Esophagus muscularis mucosa (tissue), 4 donors: ENCODE measurements at places on chromosomes 5 and 9. TPM values are rescaled to one million over a fixed set of nuclear protein-coding genes. Genes with fewer than 3 reads are reported as not detected.
A peak's percentile ranks its signal among the peaks of the same experiment; 100 is the strongest.

DNA sequence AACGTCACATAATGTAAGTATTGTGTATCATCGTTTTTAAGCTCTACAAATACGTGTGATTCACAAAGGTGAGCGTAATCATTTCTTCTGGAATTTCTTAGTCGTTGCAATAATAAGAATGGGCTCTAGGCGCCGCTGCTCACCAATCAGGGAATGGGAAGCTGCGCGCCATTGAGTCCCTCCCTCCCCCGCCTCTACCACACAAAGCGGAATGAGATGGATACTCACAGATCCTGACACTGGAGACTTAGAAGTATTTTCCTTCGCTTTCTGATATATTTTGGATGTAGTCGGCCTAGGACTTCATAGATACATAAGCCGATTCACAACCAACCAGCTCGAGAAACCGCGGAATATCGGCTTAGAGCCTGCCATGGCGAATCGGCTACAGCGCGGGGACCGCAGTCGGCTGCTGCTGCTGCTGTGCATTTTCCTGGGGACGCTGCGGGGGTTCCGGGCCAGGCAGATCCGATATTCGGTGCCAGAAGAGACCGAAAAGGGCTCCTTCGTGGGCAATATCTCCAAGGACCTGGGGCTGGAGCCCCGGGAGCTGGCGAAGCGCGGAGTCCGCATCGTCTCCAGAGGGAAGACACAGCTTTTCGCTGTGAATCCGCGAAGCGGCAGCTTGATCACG is at the start of gene PCDHGA11:
PCDHGA11 (plus strand) TSS at position 197 of the 634 bp plus-strand sequence; CDS start at position 374, 177 bp downstream.
- H3K27me3 ChIP-seq = no peaks in the 10 kb centered on the region
- peak; percentile 90 for DNase-seq
- H3K4me3 ChIP-seq = peak within 1 kb of the TSS; percentile 47
- H3K4me1 ChIP-seq = peaks cover 10% of the 10 kb centered on the region

GRCh38 chr5:55484531-55484930 is 50.2 kb downstream of the PLPP1 start:
- peaks cover 17% of the 10 kb centered on the region for H3K4me1 ChIP-seq
- H3K27me3 ChIP-seq = no peaks in the 10 kb centered on the region
- no peak overlapping the region for H3K4me3 ChIP-seq
- peaks cover 33% of the 10 kb centered on the region for H3K36me3 ChIP-seq
- no peak overlapping the region for H3K27ac ChIP-seq
- no peak for DNase-seq

GRCh38 chr5:112935675-112936074 is 13.6 kb upstream of the REEP5 start:
- DNase-seq = no peak
- H3K27me3 ChIP-seq = no peaks in the 10 kb centered on the region
- H3K36me3 ChIP-seq = no peaks in the 10 kb centered on the region
- H3K4me3 ChIP-seq = no peak overlapping the region

DNA sequence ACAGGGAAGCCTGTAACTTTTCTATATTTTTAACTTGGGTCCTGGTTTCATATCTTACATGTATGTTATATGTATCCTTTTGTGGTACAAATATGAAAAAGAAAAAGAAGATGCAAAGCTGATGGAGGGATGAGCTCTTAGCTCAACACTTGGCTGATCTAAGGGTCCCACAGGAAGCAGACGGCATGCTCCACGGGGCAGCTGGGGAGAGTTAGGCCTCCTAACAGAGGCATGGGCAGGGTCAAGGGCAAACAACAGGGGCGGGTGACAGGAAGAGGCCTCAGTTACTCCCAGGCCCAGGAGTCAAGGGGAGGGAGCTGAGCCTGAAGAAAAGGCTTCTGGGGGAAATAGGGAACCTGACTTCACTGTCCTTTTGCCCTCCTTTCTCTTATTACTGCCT is 287.2 kb downstream of the ZSWIM6 start:
- no peaks in the 10 kb centered on the region for H3K36me3 ChIP-seq
- H3K27ac ChIP-seq = peak overlapping the region; percentile 61
- no peaks in the 10 kb centered on the region for H3K27me3 ChIP-seq
- H3K4me3 ChIP-seq = no peak overlapping the region
- no peak for DNase-seq

GRCh38 chr5:60277941-60278340 is 384.4 kb upstream of the PDE4D start:
- H3K36me3 ChIP-seq = no peaks in the 10 kb centered on the region
- peaks cover 11% of the 10 kb centered on the region for H3K4me1 ChIP-seq
- no peaks in the 10 kb centered on the region for H3K27me3 ChIP-seq
- no peak overlapping the region for H3K4me3 ChIP-seq
- no peak overlapping the region for H3K27ac ChIP-seq

GRCh38 chr5:72282878-72283277 is 37.2 kb downstream of the MRPS27 start:
- no peak for DNase-seq
- peaks cover 8% of the 10 kb centered on the region for H3K4me1 ChIP-seq
- H3K27me3 ChIP-seq = no peaks in the 10 kb centered on the region
- H3K36me3 ChIP-seq = no peaks in the 10 kb centered on the region
- no peak overlapping the region for H3K4me3 ChIP-seq

DNA sequence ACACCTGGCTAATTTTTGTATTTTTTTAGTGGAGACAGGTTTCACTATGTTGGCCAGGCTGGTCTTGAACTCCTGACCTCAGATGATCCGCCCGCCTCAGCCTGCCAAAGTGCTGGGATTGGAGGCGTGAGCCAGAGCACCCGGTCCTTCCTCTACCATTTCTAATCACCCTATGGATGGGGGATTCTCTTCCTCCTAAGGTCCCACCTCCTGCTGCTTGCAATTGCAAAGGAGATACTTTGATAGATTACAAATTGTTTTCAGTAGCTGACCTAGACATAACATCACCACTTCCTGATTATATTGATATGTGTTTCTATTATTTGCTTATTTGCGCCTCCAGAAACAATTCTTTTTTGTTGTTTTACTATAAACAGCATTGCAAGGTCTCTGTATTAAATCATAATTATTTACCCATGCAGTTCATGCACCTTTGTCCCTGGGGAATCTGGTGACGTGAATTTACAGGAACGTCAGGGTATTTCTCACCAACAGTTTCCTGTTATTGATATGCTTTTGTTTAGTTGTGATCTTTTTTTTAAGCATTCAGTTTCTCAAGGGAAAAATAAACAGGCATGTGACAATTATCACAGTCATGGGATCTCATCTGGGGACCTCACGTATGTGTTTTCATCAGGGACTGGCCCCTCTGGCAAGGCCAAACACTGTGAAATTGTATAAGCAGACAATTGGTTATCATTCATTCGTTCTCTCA is 43.2 kb downstream of the ESM1 start:
- no peaks in the 10 kb centered on the region for H3K4me1 ChIP-seq
- H3K27me3 ChIP-seq = peaks cover 13% of the 10 kb centered on the region
- no peaks in the 10 kb centered on the region for H3K36me3 ChIP-seq
- DNase-seq = peak; percentile 29
- no peak overlapping the region for H3K4me3 ChIP-seq

DNA sequence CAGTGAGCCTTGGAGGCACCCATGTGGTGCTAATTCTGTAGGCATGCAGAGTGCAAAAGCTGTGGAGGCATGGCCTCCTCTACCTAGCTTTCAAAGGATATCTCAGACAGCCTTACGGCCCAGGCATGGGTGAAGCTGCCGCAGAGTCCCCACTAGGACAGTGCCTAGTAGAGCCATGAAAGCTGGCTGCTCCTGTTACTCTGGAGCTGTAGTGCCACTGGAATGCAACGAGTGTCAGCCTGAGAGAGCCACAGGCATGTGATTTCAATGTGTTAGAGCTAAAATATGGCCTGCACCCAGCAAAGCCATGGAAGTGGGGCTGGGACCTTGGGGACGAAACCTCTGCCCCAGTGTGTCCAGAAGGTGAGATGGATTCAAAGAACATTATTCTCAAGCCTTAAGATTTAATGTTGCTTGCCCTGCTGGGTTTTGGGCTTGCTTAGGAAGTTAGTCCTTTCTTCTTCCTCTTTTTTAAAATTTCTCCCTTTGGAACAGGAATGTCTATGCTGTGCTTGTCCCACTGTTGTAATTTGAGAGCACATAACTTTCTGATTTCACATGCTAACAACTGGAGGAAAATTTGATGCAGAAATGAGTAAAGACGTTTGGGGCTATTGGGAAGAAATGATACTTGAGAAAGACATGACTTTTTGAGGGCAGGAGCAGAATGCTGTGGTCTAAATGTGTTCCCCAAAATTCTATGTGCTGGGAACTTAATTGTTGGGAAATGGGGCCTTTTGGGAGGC is 298.4 kb downstream of the PSAT1 start:
- DNase-seq = no peak
- H3K4me1 ChIP-seq = no peaks in the 10 kb centered on the region
- no peaks in the 10 kb centered on the region for H3K27me3 ChIP-seq
- no peak overlapping the region for H3K4me3 ChIP-seq
- H3K36me3 ChIP-seq = no peaks in the 10 kb centered on the region
- H3K27ac ChIP-seq = no peak overlapping the region

DNA sequence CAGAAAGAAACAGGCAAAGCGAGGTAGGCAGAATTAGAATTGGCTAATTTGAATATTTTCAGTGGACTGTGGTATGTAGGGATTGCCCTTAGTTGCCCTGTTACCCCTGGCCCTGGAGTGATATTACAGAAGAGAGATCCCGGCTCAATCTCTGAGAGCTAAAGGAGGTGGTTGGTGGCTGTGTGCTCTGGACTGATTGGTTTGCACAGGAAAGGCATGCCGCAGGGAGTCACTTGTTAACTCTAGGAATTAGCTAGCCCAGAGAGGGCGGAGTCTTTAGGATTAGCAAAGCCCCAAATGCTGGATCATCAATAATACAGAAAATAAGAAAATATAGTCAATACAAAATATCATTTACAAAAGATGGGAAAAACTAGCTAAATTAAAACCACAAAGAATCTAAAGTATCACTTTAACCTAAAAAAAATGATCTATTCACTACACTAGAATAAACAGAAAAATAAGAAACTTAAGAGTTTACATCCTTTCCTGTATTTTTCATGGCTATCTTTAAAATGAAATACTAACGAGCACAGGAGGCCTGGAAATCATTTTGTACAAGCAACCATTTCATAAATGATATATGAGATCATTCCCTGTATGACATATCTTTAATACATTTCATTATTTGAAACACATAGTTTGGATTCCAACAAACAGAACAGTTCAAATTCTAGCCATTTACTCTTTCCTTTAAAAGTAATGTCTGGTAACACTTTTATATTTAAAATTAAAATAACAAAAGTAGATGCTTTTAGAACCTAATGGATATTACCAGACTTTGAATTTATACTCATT is 71.1 kb downstream of the GNAQ start:
- H3K4me3 ChIP-seq = no peak overlapping the region
- peaks cover 19% of the 10 kb centered on the region for H3K4me1 ChIP-seq
- DNase-seq = no peak
- no peaks in the 10 kb centered on the region for H3K36me3 ChIP-seq

- no peak overlapping the region for H3K4me3 ChIP-seq
- H3K27ac ChIP-seq = no peak overlapping the region
- H3K36me3 ChIP-seq = no peaks in the 10 kb centered on the region
- peaks cover 27% of the 10 kb centered on the region for H3K4me1 ChIP-seq
- DNase-seq = no peak
Measured at GRCh38 chr9:5721279-5722087, 92.6 kb downstream of the RIC1 start.

DNA sequence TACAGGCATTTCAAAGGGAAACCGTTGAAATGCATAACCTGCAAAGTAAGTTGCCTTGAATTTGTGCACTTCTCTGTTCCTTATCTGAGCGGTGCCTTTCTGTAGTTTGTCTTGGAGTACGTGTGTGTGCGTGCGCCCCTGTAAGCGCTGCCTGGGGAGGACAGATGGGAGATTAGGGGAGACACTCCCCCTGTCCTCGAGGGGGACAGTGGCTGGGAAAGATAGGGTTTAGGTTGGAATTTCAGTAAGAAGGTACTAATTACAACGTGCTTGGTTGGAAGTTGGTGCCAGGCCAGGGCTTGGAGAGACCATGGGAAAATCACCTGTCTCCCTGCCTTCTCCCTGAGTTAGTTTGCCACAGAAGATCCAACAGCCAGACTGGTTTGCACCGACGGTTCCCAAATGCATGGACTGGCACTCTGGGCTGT is 73.2 kb downstream of the PIK3R1 start:
- peak overlapping the region; percentile 80 for H3K27ac ChIP-seq
- H3K4me1 ChIP-seq = peaks cover 96% of the 10 kb centered on the region
- peaks cover 23% of the 10 kb centered on the region for H3K36me3 ChIP-seq
- H3K4me3 ChIP-seq = peak overlapping the region; percentile 57
- DNase-seq = no peak

DNA sequence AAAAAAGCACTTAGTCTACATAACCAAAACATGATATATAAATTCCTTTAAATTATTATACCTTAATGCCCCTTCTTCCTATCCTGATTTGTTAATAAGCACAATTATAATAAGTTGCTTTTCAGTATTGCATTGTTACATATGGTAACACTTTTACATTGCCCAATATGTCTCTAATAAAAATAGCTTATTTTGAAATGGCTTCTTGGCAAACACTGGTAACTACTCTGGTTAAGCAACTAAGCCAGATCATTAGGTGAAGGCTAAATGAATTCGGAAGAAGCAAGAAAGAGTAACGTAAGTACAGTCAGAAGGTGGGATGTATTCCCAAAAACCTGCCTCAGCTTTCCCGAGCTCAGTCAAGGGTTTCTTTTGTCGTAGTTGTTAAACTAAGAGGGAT is 85.3 kb downstream of the TTC39B start:
- no peak overlapping the region for H3K4me3 ChIP-seq
- no peak for DNase-seq
- H3K27ac ChIP-seq = no peak overlapping the region
- H3K4me1 ChIP-seq = no peaks in the 10 kb centered on the region
- H3K27me3 ChIP-seq = no peaks in the 10 kb centered on the region
- no peaks in the 10 kb centered on the region for H3K36me3 ChIP-seq

DNA sequence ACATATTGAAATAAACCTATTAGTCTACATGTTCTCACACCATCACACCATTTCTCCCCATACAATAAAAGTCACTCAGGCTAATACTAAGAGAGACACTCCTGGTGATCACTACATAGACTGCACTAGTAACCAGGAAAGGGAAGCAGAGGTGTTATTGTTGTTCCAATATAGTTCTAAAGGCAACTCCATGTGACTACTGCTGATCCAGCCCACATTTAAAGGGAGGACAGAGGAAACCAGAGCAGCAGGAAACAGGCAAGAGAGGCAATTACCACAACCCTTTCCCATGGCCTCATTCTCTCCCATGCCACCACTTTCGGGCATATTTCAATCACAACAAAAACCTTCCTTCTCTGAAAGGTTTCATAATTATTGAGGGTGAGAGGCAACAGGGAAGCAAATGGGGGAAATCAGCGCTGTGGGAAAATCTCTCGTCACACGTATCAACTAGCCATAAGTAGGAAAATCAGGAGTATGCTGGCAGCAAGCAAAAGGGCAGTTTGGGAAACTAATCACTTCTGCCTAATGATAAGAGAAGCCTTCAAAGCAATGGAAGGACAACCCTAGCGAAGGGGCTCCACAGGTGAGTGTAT is 1.8 kb downstream of the UBAP2 start:
- no peaks in the 10 kb centered on the region for H3K27me3 ChIP-seq
- peaks cover 39% of the 10 kb centered on the region for H3K4me1 ChIP-seq
- peak overlapping the region; percentile 70 for H3K4me3 ChIP-seq
- H3K27ac ChIP-seq = no peak overlapping the region
- H3K36me3 ChIP-seq = no peaks in the 10 kb centered on the region

Gene CCDC152
- total RNA-seq = 0.66 TPM

Gene INSL4
- total RNA-seq = not detected

Gene CNTNAP3
- total RNA-seq = 63.9 TPM

Gene OGN
- 42.1 TPM for total RNA-seq

Gene HSDL2
- 73.1 TPM for total RNA-seq

Gene STKLD1
- total RNA-seq = 1.0 TPM

Gene FKTN
- 5.1 TPM for total RNA-seq

Gene SLC1A3
- total RNA-seq = 17.6 TPM
